Iris pigment epithelial cell (primary cell): ENCODE measurements at places on chromosomes 11 and 22.

- DNase-seq: no peak
Observed at GRCh38 chr22:19867617-19868016, 12.9 kb upstream of the GNB1L start.

DNA sequence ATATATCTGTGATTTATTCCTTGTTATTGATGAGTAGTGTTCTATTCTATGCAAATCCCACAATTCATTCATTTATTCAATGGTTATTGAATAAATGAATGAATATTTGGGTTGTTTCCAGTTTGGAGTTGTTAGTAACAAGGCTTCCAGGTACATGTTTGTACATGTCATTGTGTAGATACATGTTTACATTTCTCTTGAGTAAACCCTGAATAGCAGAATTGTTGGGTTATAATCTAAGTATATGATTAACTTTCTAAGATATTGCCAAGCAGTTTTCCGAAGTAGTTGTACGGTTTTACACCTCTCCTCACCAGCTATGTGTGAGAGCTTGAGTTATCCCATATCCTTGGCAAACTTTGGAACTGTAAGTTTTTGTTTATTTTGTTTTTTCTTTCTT is 18.5 kb upstream of the OR8G1 start:
- no peak for DNase-seq

- no peak for DNase-seq
Observed at GRCh38 chr11:113163291-113164030, 150.9 kb upstream of the TTC12 start.

- no peak for DNase-seq
Observed at GRCh38 chr11:71193431-71193830, 58.9 kb downstream of the SHANK2 start.

GRCh38 chr11:26028393-26028911 is 303.5 kb upstream of the ANO3 start:
- DNase-seq: peak; percentile 77

- peak; percentile 33 for DNase-seq
Observed at GRCh38 chr11:84899134-84899533, 728.0 kb downstream of the DLG2 start.

- no peak for DNase-seq
Observed at GRCh38 chr22:38262051-38262795, 10.6 kb downstream of the TMEM184B start.

DNA sequence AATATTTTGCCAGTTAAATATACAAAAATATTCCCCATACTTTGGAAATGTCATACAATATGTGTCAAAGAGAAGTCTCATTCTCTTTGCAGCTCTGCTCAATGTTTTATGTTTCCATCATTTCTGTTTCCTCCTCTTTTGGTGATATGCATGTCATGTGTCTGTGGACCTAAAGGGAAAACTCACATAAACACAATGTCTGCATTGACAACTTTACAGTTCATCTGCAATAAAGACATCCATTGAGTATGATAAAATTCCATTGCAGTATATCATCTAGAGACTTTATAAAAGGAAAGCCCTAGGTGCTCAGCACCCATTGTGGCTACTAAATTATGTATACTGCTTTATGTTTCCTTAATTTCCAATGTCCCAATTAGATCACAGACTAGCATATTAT is 461.3 kb upstream of the FAT3 start:
- no peak for DNase-seq

- peak; percentile 39 for DNase-seq
Observed at GRCh38 chr11:86099874-86100273, 31.0 kb upstream of the PICALM start.

DNA sequence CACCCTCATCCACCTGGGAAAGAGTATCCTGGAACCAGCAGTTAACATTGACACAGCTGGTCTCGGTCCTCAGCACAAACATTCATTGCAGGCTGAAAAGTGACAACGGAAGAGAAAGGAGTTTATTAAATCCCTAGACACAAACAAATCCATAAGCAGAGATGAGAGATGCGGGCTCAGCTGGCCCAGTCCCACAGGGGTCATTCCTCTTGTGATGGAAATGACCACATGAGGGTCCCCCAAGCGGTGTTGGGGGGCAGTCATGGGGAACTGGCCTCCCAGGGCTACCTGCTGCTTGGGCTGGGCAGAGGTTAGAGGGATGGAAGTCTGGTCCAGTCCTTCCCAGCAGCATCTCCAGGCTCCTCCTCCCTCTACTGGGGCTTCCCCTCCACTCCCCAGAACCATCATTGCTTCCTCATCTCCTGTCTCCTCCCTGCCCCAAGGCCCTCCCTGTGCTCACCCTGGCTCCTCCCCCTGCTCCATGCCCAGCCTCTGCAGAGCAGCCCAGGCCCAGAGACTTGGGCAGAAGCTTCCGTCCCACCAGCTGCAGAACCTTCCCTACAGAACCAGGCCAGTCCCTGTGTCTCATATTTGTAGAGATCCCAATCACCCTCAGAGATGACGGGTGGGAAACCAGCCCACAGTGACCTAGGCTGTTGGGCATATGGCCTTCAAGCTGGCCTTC is 5.4 kb upstream of the IGLL5 start:
- peak; percentile 8 for DNase-seq

DNA sequence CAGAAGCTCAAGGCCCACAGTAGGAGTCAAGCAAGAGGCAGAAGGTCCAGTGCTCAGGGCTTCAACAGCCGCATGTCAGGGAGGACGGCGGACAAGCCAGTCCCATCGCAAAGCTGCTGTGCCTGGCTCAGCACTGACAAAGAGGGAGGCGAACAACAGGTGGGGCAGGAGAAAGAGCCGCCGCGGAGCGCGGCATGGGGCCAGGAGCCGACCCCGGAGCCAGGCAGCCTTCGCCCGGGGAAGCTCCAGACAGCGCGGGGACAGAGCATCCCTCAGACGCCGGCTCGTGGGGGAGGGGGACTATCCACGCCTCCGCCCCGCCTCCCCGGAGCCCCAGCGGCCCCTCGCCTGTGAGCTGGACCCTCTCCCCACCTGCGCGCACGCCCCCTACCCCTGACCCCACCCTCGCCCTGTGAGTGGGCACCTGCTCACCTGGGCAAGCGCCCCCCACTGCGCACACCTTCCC is 369 bp downstream of the DHCR7 start:
- DNase-seq: no peak

DNA sequence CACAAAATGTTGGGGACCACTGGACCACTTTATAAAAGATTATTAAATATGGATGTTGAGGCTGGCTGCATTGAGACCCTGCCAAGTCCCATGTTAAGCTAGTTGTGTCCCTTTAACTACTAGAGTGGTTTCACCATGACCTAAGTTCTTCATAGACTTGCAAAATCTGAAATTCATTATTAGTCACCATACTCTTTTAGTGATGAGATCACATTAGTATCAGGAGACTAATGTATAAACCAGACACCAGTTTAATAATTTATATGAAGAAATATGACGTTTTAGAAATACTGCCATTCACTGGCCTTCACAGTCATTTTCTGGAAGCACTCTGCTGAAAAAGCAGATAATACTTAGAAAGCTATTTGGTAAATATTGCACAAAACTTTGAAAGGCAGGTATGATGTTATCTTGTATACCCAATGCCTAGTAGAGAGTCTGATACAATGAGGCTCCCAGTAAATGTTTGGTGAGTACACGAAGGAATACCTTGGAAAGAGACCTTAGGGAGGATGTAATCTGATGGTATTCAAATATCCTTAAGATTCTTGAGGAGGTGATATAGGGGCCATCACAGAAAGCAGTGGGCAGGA is 728.2 kb upstream of the ANO5 start:
- no peak for DNase-seq

GRCh38 chr11:13423372-13423771 is 39.6 kb downstream of the BTBD10 start:
- DNase-seq: peak; percentile 52

GRCh38 chr11:1153951-1154493 is 3.7 kb upstream of the MUC5AC start:
- DNase-seq: peak; percentile 94

GRCh38 chr11:113581713-113582112 is 106.5 kb upstream of the DRD2 start:
- DNase-seq: no peak

- no peak for DNase-seq
Observed at GRCh38 chr22:23722724-23723123, 28.2 kb downstream of the ZNF70 start.

GRCh38 chr11:74639533-74639932 is 47.2 kb downstream of the POLD3 start:
- DNase-seq: no peak

- no peak for DNase-seq
Observed at GRCh38 chr11:22189660-22190059, 3.2 kb upstream of the ANO5 start.

- DNase-seq: peak; percentile 32
Observed at GRCh38 chr11:9708544-9708943, 44.7 kb downstream of the SWAP70 start.

- no peak for DNase-seq
Observed at GRCh38 chr11:102411142-102411541, 41.4 kb downstream of the TMEM123 start.

GRCh38 chr22:39920134-39920743 is 19.4 kb downstream of the GRAP2 start:
- no peak for DNase-seq

GRCh38 chr22:39683639-39684038 is 113.1 kb downstream of the CACNA1I start:
- DNase-seq: no peak

GRCh38 chr11:69165775-69166174 is 10.0 kb downstream of the SMIM38 start:
- no peak for DNase-seq

- DNase-seq: peak; percentile 63
Observed at GRCh38 chr11:62001450-62002191, 34.2 kb upstream of the FTH1 start.

- peak; percentile 50 for DNase-seq
Observed at GRCh38 chr11:64916040-64916774, 802 bp downstream of the ATG2A start.

DNA sequence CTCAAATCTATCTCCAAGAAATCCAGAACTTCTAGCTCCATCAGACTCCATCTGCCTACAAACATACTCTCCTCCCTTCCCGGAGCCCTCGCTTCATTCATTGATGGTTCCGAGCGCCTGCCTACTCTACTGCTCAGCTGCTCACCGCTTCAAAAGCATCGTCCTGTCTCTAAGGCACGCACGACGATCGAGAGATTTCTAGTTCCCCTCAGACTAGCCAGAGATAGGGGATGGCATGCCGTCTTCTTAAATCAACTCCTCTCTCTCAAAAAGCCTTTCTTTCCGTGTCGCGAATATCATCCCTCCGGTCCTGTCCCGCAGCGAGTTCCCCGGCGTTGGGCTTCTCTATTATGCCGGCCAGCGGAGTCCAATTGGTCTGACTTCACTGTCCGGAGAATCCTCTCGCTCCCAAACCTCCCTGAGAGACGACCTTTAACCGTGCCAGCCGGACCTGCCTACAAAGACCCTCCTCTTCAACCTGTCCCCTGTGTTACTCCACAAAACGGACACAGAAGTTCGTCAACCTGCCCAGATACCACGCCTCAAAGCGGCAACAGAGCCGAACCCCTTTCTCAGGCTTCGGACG is 592 bp downstream of the EEF1G start:
- no peak for DNase-seq

- no peak for DNase-seq
Observed at GRCh38 chr11:72001834-72002591, 3.3 kb downstream of the IL18BP start.

DNA sequence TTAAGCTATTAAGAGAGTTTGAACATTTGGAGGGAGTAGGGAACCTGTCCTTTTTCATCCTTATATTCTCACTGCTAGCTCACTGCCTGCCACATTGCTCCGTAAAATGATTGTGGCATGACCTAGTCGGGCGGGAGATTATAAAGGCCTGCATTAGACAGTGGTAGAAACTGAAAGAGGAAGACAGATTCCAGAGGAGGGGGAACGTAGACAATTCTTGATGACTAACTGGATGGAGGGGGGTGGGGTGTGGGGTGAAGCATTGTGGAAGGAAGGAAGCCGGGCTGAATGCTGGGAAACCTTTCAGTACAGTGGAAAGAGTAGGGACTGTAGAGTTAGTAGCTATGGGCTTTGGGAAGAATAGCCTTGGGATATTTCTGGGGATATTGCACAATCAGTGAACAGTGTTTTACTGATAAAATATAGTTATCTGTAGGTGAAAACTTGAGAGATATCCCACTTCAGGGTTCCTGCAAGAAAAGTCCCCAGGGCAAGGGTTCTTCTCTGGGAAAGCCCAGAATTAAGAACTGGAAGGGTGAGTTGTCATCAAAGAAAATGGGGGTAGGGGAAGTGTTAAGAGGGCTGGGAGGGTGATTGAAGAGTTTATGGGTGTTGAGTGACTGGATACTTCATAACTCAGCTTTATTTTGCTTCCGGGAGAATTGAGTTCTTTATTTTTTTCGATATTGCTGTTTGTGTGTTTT is 2.1 kb downstream of the MED15 start:
- DNase-seq: peak; percentile 96

DNA sequence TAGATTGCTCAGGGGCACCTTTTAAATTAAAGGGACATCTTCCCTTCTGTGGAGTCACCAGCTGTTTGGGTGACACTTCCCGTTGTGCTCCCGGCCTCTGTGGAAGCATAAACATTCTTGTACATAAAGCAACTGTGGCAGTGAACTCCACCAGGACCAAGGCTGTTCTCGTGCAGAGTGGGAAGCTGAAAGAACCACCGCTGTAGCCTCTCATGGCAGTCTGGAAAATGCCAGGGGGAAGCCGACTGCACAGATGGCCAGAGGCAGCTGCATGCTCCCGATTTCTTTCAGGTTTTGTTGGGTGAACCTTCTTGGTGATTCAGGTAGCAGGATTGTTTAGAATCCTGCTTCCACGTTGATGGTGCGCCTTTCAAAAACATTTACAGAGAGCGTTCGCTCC is 10.3 kb downstream of the UBASH3B start:
- DNase-seq: no peak
